ENCODE measurements at places on chromosomes 2 and 18.

DNA sequence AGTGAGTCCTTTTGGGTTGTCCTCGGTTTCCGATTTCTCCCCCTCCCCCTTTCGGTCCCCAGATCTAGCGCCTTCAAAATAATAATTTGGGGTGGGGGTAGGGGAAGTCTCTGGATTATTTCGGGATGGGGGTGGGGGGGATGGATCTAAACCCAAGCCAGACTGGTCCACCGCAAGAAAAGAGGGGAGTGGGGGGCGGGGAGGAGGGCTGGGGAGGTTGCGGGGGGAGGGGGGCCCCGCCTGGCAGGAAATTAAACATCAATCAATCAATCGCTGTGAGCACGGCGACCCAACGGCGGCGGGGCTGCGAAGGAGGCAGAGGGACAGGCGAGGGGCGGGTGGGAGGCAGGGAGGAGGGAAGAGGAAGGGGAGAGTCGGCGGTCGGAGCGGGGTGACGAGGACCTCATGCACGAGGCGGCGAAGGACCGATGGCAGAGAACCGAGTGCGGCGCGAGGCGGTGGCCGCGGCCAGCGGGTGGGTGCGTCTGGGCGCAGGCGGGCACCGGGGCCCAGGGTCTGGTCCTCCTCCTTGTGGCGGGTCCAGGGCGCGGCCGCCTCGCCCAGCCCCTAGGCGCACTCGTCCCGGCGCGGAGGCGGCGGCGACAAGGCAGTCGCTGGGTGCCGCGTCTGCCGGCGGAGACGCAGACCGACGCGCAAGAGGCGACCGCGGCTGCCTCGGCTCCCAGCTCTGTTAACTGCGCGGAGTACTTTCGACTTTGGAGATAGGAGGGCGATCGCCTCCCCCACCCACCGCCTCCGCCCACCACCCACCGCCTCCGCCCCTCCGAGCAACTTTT is 468 bp upstream of the SATB2 start:
- no peak for DNase-seq

- DNase-seq: no peak
Measured at GRCh38 chr18:66167829-66168684, 417.2 kb downstream of the CDH7 start.

- no peak for DNase-seq
Measured at GRCh38 chr2:25707927-25708590, 34.7 kb upstream of the DTNB start.

DNA sequence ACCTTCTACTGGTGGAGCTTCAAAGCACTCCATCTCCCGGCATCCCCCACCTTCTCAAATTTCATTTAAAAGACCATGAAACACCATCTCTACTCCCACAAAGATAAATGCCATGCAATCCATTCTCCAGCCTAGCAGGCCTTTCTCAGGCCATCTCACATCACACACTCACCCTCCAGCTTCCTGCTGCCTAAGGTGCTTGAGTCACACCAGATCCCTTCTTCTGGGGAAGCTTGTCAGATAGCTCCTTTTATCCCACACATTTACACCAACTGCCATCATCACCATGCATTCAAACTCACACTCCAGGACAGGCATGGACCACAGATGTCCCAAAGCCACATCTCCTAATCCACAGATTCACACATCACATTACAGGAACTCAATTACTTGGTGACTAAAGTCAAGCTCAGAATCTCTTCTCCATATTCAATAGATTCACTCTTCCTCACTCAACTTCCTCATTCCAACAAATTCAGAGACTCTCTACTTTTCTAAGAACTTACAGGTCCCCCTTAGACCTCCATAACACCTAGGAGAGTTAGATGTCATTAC is 292.5 kb downstream of the TNS1 start:
- DNase-seq: no peak

DNA sequence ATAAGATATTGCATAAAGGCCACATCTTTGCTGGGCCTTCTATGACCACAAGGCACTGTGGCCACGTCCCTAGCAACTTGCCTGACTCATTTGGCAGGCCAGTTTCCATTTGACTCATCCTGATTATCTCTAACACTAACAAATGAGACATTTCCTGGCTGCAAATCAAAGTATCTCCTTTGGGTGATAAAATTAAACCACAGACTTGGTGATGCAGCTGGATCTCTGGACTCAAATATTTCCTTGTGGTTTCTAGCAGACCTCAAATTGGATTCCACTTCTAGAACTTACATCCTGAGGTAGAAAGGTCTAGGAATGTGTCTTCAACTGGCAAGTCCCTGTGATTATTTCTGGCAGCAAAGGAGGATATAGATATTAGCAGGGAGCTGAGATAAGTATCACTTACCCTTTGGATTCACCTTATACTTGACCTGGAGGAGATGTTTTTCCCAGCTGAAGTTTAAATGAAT is 167.9 kb upstream of the NXPH2 start:
- DNase-seq: no peak

DNA sequence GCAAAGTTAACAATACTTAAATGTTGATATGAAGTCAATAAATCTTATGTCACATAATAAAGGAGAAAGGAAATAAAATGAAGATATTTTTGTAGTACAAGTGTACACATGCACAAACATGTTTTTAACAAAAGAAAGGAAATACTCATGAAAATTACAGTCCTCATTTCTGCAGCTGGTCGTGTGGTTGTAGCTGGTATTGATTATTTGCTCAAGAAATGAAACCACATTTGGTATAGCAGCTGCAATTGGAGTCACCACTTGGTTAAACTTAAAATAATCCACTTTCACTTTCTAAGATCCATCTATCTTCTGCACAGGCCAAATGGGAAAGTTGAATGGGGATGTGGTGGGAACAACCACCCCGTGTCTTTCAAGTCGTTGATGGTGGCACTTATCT is 580.5 kb upstream of the NRXN1 start:
- no peak for DNase-seq

DNA sequence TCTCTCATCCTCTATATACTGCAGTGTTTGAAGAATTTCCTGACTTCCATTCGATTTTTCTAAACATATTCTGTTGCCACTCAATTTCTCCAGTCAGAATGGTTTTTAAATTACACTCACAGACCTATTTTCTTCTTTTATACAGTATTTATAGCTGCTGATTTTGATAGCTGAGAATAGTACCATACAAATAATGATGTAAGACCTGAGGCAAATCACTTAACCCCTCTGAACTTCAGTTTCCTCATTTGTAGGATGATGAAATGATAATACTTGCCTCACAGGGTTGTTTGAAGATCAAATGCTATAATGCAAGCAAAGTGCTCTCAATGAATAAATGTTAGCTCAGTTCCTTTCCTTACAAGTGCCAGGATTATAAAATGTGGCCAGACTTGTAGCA is 241.8 kb downstream of the CPS1 start:
- DNase-seq: no peak

DNA sequence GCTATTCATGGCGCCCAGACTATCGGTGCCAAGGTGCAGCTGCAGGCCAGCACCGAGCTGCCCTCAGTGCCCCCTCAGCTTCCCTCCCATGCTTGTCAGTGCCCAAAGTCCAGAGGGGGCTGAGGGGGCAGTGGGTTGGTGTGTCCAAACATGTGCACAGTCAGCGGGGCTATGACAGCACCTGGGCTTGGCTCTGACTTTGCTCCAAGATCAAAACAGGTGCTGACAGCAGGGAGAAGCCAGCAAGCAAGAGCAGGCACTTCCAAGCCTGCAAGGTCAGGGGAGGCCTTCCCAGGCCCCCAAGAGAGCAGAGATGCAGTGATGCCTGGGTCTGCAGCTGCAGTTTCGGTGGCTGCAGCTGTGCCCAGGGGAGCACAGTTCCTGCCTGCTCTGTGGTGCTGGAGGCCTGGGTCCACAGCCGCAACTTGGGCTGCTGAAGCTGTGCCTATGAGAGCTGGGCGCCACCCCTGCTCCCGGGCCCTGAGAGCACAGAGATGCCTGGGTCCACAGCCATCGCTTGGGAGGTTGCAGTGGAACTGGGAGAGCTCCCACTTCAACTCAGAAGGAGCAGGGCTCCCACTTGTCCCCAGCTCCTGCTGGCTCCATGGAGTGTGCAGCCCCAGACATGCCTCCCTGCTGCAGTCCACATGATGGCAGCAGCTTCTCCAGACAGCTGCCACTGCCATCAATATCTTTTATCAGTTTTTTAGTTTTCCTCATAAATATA is 775.3 kb upstream of the POU3F3 start:
- no peak for DNase-seq

- peak; percentile 39 for DNase-seq
Measured at GRCh38 chr2:154375579-154375931, 322.9 kb upstream of the KCNJ3 start.

- no peak for DNase-seq
Measured at GRCh38 chr2:64398516-64399129, 55.3 kb upstream of the LGALSL start.

- DNase-seq: peak; percentile 9
Measured at GRCh38 chr2:43950383-43951008, 45.3 kb downstream of the LRPPRC start.

DNA sequence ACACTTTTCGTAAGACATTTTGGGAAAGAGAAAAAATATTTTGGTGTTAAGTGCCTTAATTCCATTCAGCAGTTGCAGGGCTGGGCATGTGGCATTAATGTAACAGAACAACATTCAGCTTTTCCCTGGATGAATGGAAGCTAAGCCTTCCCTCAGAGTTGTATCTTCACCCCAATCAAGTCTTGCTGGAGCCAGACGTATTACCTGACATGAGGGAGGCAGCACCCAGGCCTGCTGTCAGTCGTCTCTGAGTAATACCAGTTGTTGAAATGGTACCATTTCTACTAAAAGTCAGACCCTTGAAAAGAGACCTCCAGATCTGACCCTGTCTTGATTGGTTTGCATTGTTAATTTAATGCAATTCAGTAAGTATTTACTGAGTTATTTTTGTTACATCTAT is 57.5 kb downstream of the MALT1 start:
- no peak for DNase-seq

- DNase-seq: no peak
Measured at GRCh38 chr2:32798829-32799228, 147.9 kb upstream of the LTBP1 start.

DNA sequence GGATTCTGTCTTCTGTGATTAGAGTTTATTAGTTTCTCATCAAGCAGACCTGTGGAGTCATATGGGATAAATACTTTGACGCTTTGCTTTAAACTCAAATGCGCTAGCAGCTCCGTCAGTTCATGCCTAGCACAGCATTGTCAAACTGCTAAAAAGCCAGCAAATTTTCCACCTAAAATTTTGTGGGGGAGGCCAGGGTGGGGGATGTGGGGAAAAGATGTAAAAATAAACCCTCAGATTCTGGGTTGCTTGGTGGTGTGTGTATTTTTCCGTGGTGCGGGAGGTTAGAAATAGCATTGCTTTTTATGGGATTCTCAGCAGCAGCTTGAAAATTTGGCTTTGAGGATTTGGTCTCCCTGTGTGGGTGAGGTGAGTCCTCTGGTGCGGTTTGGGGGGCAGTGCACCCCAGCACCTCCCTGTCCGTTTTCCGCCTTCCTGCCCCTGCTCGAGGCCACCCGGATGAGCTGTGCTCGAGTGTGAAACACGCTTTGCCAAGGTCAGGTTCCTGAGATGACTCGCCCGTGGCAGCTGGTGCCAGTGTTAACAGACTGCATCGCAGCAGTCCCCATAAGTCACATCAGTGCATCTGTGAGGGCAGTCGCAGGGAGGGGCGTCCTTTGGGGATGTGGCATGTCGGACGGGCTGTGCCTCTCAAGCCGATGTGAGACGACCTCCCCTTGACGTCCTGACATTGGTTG is 65.9 kb downstream of the LDLRAD4 start:
- no peak for DNase-seq

GRCh38 chr18:78751664-78752063 is 228.0 kb upstream of the SALL3 start:
- DNase-seq: no peak

- DNase-seq: no peak
Measured at GRCh38 chr2:202944408-202944807, 32.3 kb downstream of the CARF start.

GRCh38 chr2:233996000-233996399 is 54.5 kb upstream of the SPP2 start:
- DNase-seq: no peak

DNA sequence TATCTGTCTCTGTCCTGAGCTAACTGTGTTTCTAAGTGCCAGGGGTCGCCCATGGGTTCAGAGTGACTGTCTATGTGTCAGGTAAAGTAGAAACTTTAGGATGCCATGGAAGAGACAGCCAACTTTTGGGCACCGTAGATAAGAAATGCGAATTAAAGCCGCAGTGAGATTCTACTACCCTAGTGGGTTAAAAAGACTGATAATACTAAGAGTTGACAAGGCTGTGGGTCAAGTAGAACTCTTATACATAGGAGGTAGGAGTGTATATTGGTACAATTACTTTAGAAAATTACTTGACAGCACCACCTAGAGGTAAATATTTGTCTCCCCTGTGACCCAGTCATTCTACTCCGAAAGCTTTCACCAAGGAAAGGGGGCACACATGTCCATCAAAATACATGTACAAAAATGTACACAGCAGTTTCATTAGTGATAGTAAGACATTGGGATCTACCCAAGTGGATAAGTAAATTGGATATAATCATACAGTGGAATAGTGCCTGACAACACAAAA is 371.3 kb downstream of the SLC4A3 start:
- no peak for DNase-seq

DNA sequence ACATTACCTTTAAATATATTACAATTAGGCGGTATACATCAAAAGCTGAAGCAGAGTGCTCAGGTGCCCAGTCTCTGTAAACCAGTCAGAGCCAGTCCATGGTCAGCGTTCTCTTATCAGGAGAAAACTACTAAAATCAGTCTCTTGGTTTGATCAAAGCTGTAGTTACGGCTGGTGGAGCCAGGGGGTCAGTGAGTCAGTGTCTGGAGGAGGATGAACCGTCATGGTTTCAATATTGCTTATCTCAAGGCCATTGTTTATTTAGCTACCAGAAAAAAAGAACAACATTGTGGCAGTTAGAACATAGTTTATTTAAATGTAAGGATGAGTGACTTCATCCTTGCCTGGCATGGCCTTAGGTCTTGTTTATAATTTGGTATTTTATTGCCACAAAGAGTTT is 71.3 kb upstream of the NYAP2 start:
- DNase-seq: no peak

DNA sequence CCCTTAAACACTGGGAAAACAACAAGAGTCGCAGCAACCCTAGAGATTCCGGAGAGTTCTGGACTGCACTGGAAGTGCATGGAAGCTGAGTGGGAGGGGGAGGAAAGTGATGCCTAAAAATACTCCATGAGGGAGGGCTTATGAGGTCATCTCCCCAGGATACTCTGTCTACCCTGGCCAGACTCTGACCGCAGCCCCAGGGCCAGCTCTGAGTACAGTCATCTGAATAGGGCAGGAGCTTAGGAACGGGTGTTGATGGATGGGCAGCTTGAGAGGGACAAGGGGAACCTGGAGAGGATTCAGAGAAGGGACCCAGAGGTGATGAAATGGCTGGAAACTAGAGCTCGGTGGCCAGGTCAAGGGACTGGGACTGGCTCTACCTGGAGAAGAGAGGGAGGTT is 79.3 kb upstream of the IGFBP5 start:
- DNase-seq: no peak

GRCh38 chr2:169050476-169051240 is 18.7 kb upstream of the DHRS9 start:
- no peak for DNase-seq

DNA sequence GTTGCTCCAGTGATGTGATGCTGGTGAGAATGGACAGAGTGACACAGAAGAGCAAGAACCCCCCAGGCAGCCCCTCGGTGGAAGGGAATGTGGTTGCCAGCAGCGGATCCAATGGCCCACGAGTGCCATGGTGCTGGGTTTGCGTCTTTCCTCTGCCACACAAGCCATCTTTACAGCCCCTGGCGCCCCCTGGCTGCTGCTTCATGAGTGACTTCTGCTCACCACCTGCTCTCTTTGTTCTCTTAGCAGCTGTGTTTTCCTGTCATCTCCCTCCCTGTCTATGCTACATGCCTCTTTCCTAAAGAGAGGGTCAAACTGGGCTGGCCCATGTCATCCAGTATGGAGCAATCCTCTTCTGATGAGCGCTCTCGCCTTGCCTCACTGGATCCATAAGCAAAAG is 300.0 kb upstream of the SMIM21 start:
- no peak for DNase-seq

Measured in renal cortex interstitium (tissue), 15 donors.